ENCODE measurements at places on chromosomes 1 and 21.

DNA sequence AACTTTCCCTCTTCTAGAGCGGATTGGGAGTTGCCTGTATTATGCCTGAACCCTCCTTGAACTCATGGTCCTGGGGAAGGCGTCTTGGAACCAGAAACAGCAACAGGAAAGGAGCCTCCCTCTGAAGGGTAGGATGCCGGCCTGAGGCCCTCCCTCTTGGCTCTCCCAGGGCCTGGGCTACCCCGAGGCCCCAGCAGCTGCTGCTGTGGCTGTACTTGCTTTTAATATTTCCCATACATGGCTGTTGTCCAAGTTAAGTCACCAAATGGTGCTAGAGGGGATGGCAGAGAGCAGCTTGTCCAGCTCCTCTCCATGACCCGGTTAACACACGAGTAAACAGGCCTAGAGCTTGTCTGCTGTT lies 10.5 kb downstream of the CHRNB2 start:
- peak; percentile 17 for DNase-seq

GRCh38 chr1:145824499-145824842 lies 471 bp downstream of the POLR3C start:
- DNase-seq = no peak

DNA sequence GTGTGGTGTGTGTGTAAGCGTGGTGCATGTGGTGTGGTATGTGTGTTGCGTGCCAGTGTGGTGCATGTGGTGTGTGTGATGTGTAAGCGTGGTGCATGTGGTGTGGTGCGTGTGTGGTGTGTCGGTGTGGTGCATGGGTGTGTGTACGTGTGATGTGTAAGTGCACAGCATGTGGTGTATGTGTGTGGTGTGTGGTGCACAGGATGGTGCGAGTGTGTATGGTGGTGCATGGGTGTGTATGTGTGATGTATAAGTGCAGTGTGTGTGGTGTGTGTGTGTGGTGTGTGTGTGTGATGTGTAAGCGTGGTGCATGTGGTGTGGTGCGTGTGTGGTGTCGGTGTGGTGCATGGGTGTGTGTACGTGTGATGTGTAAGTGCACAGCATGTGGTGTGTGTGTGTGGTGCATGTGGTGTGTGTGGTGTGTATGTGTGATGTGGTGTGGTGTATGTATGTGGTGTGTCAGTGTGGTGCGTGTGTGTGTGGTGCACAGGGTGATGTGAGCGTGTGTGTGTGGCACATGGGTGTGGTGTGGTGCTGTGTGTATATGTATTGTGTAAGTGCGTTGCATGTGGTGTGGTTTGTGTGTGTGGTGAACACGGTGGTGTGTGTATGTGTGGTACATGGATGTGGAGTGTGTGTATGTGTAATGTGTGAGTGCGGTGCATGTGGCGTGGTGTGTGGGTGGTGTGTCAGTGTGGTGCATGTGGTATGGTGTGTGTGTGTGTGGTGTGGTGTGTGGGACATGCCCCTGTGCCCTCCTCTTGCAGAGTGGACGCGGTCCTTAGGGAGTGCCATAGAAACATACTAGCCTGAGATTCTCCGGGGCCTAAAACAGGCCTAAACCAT lies 1.1 kb upstream of the C2CD2 start:
- DNase-seq = no peak

GRCh38 chr1:74570797-74571492 lies 58.5 kb upstream of the LRRC53 start:
- DNase-seq = no peak

GRCh38 chr1:13697738-13698137 lies 2.2 kb upstream of the PRDM2 start:
- no peak for DNase-seq

DNA sequence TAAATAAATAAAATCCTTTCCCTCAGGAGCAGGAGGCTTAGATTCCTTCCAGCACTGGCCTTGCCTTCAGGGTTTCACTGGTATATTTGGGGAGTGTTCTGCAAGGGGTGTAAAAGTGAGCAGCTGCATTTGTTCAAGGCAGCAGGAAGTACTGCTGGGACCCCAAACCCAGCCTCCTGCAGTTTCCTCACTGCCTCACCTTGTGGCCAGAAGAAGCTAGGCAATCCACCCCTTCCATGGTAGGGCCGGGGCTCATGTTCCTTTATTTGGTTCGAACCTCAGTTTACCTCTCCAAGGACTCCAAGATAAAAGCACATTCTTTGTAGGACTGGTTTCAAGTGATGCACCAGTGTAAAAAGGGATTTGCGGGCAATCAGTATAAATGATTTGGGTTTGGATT lies 21.0 kb upstream of the CFAP126 start:
- DNase-seq = no peak

DNA sequence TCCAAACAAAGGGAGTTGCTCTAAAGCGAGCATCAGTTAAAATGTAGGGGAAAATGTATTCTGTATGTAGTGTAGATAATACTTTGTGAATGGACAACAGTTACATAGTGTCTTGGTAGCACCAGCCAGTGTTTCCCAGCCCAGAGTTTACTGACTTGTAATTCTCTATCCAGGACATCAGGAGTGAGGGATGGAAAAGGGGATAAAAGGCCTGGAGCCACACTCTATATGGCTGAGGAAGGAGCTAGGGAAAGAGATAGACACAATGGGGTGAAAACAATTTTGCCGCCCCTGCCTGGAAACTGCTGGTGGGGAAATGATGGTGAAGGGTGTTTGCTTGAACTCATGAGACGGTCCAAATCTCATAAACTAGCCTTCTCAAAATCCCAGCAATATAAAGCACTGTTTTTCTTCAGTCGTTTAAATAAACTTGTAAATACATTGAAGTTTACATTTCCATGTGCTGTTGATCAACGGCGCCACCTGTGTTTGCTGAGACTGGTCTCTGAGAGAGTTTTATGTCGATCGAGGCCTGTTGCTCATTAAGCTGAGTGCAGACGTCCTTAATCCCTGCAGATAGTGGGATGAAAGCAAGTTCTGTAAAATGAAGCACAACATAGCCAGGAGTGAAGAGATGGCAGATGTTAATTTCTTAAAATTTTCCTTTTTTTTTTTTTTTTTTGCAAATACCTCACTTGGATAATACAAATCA lies 27.9 kb upstream of the AGO1 start:
- DNase-seq = no peak

DNA sequence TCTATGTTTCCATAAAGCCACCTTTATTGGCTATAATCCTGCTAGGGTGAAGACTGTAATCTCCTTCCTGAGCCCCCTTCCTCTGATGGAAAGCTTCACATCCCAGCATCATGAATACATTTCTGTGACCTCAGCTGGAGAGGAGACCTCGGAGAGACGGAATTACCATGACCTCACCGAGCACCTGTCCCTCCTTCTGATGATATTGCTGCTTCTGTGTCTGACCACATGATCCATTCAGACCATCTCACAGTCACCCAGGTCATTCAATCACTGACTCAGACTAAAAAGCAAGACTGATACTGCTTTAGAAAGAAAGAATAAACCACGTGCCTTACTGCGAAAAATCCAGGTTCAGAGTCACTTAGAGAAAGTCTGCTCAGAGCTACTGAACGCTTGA lies 8.8 kb downstream of the KCND3 start:
- DNase-seq = no peak

GRCh38 chr1:72115290-72115689 lies 167.0 kb downstream of the NEGR1 start:
- DNase-seq = no peak

DNA sequence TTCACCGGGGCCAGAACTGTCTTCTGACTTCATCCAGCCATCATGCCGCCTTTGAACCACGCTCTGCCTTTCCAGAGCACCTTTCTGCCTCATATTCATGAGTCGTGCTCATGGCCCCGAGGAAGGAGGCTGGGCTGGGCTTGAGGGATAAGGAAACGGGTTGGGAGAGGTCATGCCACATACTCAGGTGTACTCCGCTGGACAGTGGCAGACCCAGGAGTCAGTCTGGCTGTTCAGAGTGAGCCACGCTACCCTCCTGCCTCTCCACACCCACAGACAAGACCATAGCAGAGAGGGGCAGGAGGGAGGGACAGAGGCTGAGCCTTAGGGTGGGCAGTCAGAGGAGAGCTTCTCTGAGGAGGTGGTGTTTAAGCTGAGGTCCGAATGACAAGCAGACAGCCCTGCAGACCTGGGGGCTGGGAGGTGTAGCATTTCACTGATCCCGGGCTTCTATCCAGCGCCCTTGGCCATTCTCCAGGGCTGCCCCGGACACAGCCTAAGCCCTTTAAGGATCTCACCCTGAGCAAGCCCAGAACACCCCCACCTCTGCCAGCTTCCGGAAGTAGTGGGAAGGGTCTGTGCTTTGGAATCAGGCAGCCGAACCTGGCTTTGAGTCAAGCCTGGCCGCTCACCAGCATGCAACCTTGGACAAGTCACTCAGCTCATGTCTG lies 102.3 kb downstream of the LACTBL1 start:
- DNase-seq = peak; percentile 60

DNA sequence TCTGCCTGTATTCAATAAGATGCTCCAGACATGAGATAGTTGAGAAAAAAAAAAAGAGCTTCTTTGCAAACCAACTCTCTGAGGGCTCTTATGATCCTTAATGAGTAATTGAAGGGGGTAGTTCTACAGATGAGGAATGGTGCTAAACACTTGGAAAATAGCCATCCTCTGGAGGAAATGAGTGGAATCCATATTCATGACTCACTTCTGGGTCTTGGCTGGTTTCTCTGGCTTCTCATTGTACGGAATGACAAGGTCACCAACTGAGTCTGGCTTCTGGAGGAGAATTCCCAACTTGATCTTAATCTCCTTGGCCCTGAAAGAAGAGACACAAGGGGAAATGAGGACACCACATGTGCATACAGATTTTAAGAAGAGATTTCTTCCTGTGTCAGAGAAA lies 34.7 kb downstream of the RGS5 start:
- peak; percentile 95 for DNase-seq

DNA sequence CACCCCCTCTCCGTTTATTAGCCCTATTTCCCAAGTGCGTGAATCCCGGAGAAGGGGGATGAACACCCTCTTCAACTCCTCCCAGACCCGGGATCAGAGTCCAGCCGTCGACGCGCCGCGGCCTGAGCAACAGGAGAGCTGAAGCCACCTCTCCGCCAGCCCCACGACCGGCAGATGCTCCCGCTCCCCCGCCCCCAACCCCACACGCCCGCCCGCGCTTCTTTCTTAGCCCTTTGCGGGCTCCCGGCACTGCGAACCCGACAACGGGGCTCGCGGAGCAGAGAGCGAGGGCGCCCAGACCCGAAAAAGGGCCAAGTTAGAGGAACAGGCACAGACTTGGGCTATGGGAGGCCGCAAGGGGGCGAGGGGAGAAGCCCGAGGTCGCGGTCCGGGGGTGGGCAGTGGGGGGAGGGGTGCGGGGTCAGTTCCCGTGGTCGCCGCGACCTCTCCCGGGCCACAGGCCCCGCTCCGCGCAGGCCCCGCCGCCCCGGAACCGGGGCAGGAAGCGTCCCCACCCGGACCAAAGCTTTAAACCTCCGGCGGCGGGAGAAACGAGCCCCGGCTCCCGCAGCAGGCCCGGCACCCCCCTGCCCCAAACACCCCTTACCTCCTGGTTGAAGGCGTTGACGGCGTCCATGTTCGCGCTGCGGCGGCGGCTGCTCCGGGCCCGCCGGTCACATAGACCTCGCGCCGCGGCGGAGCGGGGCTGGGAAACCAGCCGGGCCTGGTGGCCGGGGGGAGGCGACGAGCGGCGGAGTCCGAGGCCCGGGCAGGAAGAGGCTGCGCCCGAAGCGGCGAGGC lies 662 bp downstream of the SCAF4 start:
- DNase-seq = peak; percentile 42

DNA sequence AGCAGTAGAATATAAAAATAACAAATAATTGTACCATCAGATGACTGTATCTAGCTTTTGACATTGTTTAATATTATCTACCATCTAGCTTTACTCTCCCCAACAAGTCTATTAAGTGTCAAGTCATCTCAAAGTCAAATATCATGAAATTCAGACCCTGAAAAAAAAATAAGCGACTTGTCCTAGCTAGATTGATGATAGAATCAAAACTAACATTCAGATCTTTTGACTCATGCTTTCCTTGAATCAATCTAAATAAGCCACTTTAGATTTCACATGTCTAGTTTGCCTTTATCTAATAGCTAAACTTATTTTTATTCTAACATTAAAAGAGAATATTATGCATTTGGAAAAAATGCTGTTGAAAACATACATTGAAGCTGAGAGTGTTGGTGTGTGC lies 35.4 kb downstream of the CRB1 start:
- no peak for DNase-seq

DNA sequence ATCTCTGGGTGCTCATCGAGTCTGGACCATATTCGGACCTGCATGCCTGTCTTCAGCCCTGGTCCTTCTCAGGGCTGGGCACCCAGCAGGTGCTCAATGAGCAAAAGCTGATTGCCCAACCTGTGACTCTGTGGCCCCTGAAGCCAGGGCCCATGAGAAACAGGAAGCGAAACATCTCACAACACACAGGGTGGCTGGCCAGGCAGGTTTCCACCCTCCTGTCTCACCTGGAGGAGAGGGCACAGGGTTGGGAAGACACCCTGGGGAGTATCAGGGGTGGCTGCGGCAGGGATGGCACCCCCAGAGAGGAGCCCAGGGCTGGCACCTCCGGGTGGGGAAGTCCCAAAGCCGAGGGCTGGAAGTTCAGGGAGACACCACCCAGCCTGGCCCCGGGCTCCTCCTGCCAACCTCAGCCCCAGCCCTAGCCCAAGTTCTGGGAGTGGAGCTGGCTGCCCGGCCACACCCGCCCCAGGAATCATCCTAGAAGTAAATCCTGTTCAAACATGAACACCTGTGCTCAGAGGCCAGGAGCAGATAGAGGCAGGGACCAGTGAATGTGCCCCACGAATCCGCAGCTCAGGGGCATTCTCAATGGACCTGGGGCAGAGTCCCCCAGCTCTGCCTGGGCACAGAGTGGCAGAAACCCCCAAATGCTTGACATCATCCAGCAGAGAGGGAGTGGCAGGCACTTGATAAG lies 54.6 kb downstream of the RAP1GAP start:
- no peak for DNase-seq

GRCh38 chr1:1048765-1049164 lies 25.3 kb downstream of the RNF223 start:
- no peak for DNase-seq

DNA sequence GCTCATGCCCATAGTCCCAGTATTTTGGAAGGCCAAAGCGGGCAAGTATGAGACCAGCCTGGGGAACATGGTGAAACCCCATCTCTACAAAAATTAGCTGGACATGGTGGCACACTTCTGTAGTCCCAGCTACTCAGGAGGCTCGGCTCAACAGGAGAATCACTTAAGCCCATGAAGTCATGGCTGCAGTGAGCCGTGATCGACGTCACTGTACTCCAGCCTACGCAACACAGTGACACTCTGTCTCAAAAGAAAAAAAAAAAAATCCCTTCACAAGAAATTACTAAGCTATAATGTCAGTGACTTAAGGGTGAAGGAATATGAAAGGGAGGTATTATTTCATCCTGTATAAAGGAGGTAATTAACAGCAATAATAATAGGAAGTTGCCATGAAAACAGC lies 99.8 kb downstream of the ACBD6 start:
- DNase-seq = no peak

GRCh38 chr1:154886281-154887015 lies 16.4 kb upstream of the KCNN3 start:
- no peak for DNase-seq

GRCh38 chr1:7293702-7294629 lies 477.1 kb upstream of the VAMP3 start:
- DNase-seq = no peak

All from fibroblast of pulmonary artery (primary cell).